NAMALWA (cell line): ENCODE measurements at places on chromosomes 4 and X.

- DNase-seq: no peak
These were observed 102.7 kb upstream of the TENM3 start for GRCh38 chr4:182140547-182140946.

DNA sequence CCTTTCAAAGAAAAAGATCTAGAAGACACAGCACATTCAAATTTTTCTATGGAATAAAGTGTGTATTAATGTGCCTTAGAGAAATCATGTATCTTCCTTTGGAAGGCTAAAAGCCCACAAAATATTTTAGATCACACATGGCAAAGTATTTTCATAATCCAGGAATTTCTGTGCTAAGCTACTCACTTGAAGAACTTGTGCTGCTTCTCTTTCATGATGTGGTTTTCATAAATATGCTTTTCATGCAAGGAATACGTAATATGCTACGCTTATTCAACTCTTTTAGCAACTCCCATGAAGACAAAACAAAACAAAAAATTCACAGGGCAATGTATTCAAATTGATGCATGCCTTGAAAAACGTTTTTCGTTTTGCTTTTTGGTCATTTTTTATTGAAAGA, 125.6 kb downstream of the ARHGAP24 start:
- no peak for DNase-seq

- DNase-seq: peak; percentile 70
These were observed 47.7 kb downstream of the PRPS1 start for GRCh38 chrX:107675823-107676555.

- DNase-seq: no peak
These were observed 150.6 kb downstream of the RASL11B start for GRCh38 chr4:53012738-53013137.

DNA sequence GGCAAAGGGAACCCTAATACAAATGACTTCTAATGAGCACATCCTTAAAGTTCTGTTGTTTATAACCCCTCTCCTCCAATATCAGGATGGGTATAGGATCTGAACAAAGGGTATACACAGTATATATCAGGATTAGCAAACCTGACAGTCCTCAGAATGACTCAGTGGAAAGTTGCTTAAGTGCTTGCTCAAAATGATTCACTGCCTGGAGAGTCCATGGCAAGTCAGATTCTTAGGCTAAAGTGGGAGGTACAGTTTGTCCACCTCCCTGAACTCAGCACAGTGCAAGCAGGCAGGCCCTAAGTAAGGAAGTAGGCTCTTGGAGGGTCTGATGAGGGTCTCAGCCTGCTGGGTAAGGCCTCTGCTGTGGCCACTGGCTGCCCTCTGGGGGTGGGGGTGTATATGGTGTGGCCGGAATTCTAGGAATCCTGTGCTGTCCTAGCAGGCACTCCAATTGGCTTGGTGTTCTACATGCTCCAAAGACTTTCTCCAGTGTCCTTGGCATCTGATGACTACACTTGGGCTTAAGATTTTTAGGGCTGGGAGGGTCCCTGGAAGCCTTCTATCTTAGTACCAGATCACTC, 54.3 kb downstream of the CHRDL1 start:
- DNase-seq: no peak

DNA sequence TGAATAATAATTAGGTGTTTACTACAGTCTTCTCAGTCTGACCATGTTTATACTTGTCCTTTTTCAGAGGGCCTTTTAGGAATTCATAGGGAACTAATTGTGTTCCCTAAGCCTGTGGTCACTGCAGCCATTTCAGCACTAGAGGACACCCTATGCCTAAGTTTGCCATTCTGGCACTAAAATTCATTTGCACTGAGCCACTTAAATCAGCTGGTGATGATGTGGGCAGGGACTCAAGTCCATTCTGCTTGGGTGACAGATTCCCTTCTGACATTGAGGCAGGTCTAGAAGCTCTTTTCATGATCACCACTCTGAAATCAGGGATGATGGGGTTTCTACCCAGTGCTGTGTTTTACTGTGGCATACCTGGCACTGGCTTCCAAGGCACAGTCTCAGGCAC, 1178.9 kb upstream of the DIAPH2 start:
- no peak for DNase-seq

GRCh38 chr4:123786163-123786915, 389.7 kb downstream of the SPRY1 start:
- no peak for DNase-seq

- peak; percentile 55 for DNase-seq
These were observed 831.9 kb downstream of the TRIML1 start for GRCh38 chr4:188971125-188971524.

- no peak for DNase-seq
These were observed 5.9 kb downstream of the ZFYVE28 start for GRCh38 chr4:2412534-2412884.
